ENCODE measurements at places on chromosomes 13 and 19. TPM values are rescaled to one million over a fixed set of nuclear protein-coding genes. Genes with fewer than 3 reads are reported as not detected.

Gene PARP4
- total RNA-seq = 46.7 TPM

Gene CLEC4G
- total RNA-seq = not detected

- DNase-seq = no peak
Measured at GRCh38 chr13:35593651-35594050, 117.2 kb upstream of the MAB21L1 start.

Gene ATF5
- 20.5 TPM for total RNA-seq

Gene PPAN
- total RNA-seq = 20.9 TPM

GRCh38 chr19:51066393-51067186, 1.7 kb upstream of the KLK13 start:
- no peak for DNase-seq

GRCh38 chr13:100662468-100663211, 12.0 kb downstream of the TMTC4 start:
- DNase-seq = no peak

Gene JAK3
- 0.39 TPM for total RNA-seq

GRCh38 chr13:113220877-113221276, 11.5 kb downstream of the CUL4A start:
- DNase-seq = peak; percentile 4

GRCh38 chr13:46313432-46314257, 73.4 kb downstream of the RUBCNL start:
- DNase-seq = no peak

GRCh38 chr19:5578097-5578846, 10.5 kb upstream of the TINCR start:
- DNase-seq = peak; percentile 39

Measured in M059J (cell line).